Kidney (tissue), 22 donors: ENCODE measurements at places on chromosomes 7 and 10. TPM values are rescaled to one million over a fixed set of nuclear protein-coding genes. Genes with fewer than 3 reads are reported as not detected.

DNA sequence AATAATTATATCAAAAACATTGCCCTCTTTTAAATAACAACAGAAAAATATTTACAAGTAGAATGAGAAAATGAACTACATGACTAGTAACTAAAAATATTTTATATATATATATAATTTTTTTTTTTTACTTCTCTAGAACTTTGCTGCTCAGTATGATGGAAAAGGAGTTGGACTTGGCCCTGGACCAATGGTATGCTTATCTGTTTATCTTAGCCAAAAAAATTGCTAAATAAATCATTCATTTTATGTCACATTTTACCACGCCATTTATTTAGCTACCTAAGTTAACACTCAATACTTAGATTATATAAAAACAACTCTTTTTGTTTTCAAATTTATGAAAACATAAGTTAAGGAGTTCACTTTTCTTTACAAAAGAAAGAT is 6.7 kb downstream of the COL1A2 start:
- no peak for DNase-seq

Gene GHRHR
- polyA plus RNA-seq = 0.75 TPM

GRCh38 chr10:71665456-71665855 is 54.1 kb downstream of the C10orf105 start:
- no peak for DNase-seq

- DNase-seq = no peak
Measured at GRCh38 chr10:110865186-110865808, 6.4 kb upstream of the PDCD4 start.

GRCh38 chr10:87674943-87675342 is 15.3 kb downstream of the PAPSS2 start:
- no peak for DNase-seq

Gene GRM3
- polyA plus RNA-seq = not detected

DNA sequence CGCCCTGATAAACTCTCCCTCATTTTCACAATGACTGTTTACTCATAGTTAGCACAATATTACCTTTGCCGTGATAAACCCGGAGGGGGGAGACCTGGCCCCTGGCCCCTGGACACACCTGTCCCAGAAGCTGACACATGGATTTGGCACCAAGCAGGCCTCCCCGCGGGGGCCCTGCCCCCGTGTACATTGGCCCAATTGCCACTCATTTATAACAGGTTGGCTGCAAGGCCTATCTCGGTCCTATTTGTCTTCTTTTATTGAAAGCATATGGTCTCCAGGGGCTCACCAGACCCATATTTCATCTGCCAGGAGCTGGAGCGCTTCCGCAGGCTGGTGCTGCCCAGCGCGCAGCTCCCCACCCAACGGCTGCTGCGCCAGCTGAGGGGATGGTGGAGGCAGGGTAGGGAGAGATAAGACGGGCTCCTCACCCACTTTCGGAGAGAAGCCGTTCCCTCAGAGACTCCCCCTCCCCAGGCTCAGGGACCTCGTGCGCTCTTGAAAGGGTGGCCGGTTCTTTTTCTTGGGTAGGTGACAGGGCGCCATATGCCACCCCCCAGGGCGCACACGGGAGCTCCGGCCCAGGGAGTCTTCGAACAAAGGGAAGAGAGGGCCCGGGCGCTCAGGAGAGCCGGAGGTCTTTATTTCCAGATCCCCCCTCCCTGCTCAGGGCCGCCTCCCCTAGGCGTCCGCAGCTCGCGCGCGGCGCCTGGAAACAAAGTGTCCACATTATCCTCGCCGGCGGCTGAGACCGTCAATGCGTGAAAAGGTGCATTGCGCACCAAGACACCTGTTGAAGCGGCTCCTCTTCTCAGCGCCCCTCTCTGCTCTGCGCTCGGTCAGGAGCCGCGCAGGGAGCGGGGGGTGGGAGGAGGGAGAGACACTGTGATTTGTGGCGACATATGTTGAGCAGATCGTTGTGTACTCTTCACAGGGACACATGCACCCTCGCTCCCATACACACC is 4.3 kb upstream of the NEUROG3 start:
- no peak for DNase-seq

DNA sequence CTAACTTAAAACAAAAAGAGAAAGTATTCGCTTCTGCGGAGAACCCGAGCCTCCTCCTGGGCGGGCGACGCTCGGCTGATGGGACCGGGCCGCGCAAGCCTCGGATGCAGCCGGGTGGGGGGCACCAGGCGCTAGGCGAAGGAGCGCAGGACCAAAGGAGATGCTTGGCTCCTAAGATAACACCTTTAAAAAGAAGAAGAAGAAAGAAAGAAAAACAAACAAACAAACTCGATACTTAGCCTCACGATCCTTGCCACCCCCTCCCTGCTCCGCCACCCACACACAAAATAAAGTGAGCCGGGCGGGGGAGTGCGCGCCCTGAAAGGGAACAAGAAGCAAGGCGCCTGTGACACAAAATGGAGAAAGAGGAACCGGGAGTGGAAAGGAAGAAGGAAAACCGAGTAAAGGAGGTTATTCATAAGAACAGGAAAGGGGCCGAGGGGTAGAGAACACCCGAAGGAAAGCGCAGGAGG is 34.0 kb upstream of the EBLN1 start:
- DNase-seq = peak; percentile 92

GRCh38 chr7:97064972-97065587 is 40.4 kb upstream of the DLX5 start:
- peak; percentile 71 for DNase-seq

GRCh38 chr10:88800152-88801125 is 2.1 kb upstream of the LIPM start:
- no peak for DNase-seq

DNA sequence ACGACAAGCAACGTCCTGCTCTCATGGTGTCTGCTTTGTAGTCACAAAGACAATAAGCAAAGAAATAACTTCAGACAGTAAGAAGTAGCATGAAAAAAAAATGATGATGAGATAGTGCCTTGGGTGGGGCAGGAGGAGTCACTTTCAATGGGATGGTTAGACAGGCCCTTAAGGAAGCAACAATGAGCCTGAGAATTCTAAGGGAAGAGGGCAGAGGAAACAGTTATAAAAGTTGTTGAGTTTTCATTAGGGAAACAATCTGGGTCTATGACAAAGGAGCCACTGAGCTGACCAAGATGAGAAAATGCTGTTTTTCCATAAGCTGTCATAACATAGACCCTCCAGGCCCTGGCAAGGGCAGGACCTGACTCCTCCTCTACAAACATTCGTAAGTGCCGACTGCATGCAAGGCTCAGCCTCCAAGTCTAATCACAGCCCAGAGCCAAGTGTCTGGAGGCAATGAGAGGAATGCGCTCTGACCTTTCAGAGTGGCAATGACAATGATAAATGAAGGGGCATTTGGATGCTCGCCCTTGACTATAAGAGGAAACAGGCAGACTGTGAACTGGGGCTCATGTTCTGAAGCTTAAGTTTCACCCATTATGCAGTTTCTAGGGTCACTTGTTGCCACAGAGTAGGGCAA is 43.7 kb downstream of the PPP1R3C start:
- peak; percentile 46 for DNase-seq

- peak; percentile 33 for DNase-seq
Measured at GRCh38 chr10:127337801-127338200, 141.4 kb upstream of the INSYN2A start.

GRCh38 chr10:114499630-114500190 is 95.4 kb upstream of the AFAP1L2 start:
- DNase-seq = no peak

- peak; percentile 88 for DNase-seq
Measured at GRCh38 chr10:63465293-63466143, at the start of gene JMJD1C. TSS of gene JMJD1C (minus strand) at chr10:63465977. CDS start at chr10:63465662, 315 bp downstream.

Gene GRM8
- not detected for polyA plus RNA-seq

- DNase-seq = no peak
Measured at GRCh38 chr7:24764011-24764410, 6.7 kb upstream of the GSDME start.

GRCh38 chr7:16063716-16064675 is 357.3 kb downstream of the CRPPA start:
- peak; percentile 84 for DNase-seq

Gene GPRIN2
- polyA plus RNA-seq = 8.5 TPM

Gene STAM
- polyA plus RNA-seq = 10.3 TPM

Gene LIPM
- polyA plus RNA-seq = not detected

DNA sequence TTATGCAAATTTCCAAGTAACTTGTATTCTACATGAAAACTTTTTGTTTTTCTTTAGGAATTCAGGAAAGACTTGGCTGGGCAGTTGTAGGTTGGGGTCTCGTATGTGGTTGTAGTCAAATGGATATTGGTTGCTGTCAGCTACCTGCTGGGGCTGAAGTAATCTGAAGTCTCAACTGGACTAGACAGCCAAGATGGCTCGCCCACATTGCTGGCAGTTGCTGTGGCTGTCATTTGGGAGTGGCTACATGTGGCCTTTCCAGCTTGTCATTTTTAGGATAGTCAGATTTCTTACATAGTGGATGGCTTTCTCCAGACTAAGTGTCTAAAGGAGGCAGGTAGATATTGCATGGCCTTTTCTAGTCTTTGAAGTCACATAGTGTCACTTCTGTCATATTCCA is 32.6 kb downstream of the EXOC6 start:
- DNase-seq = no peak
